ENCODE measurements at places on chromosomes 6 and 20.

DNA sequence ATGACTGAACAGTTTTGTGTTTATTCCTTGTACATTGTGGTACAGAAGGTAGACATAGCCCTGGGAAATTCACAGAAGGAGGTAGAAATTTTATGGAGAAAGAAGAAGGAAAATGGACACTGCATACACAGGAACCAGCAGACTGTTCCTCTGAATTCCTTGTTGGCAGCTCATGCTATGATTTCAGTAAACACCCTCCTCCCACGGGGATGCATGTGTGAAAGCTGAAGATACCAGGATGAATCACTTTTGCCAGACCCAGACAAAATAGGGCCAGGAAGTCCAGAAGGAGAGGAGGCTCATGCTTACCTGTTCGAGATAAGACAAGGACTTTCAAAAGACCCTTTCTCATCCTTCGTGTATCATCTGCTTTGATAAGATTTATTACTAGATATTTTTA, 110.3 kb upstream of the GGTLC1 start:
- DNase-seq, result no peak

GRCh38 chr20:11540558-11540957, 377.1 kb upstream of the BTBD3 start:
- no peak for DNase-seq

DNA sequence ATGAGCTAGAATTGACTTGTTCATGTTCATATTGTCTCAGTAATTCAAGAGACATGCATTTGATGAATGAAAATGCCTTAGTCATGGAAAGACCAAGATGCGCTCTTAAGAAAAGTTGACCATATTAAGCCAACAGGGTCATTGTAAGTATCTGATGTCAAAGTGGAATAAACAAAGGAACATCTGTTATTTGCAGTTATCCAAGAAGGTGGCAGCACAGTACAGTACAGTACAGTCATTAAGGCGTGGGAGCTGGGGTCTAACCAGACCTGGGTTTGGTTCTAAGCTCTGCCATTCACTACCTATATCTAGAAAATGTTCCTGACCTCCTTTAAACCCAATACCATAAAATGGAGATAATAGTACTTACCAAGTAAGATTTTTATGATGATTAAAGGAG, 178.1 kb downstream of the BACH2 start:
- no peak for DNase-seq

DNA sequence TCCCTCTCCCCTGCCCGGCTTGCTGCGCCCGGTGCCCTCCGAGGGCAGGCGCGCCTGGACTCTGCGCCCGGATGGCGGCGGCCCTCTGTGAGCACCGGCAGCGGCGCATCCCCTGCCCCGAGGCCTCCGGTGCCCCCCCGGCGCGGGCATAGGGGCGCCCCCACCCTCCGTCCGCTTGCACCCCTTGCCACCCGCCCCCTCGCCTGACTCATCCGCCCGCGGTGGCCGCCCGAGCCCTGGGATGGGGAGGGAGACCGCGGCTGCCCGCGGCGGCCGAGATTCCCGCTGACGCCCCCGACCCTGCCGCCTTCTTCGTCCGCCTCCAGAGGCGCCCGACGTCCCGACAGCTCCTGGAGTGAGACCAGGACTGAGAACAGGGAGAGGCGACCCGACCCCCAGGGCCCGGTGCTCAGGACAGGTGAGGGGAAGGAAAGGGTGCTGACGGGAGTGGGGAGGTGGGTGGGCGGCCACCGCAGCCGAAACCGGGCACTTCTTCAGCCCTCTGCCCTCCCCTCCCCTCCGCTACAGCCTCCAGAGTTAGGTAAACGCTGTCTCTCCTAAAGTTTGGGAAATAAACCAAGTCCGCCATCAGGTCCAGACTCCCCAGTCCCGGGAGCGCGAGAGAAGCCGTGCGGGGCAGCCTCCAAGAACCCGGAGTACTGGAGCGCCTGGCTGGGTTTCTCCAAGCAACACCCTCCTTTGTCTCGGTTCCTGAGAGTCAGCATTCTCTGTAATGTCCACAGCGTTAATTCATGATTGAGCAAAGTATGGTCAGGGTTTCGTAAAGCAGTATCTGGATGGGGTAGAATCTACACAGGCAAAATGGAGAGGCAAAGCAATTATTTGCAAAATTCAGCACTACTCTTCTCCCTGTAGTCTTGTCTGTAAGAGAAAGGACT, 539 bp downstream of the TMEM200A start:
- no peak for DNase-seq

- no peak for DNase-seq
These were observed 92.7 kb downstream of the DACT2 start for GRCh38 chr6:168226902-168227318.

- DNase-seq, result no peak
These were observed 53.0 kb downstream of the GNAS-AS1 start for GRCh38 chr20:58797371-58798338.

GRCh38 chr6:111208933-111209332, 121.6 kb downstream of the SLC16A10 start:
- DNase-seq, result no peak

DNA sequence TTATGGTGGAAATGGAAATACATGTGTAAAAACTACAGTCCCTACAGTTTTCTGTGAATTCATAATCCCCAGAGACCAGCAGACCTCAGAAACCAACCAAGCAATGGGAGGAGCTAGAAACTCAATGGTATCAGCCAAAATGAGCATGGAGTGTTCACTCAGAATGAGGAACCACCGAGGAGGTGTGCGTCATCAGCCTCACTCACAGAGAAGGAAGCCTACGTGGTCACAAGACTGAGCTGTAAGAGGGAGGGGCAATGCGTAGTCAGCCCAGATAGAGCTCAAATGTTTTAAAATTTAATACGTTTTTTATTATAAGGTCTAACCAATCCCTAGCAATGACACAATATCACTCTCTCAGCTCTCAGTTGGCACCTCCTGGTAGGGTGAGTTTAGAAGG, 17.4 kb downstream of the MYLK4 start:
- DNase-seq, result no peak

GRCh38 chr6:39003072-39003471, 45.5 kb upstream of the GLP1R start:
- DNase-seq, result no peak

DNA sequence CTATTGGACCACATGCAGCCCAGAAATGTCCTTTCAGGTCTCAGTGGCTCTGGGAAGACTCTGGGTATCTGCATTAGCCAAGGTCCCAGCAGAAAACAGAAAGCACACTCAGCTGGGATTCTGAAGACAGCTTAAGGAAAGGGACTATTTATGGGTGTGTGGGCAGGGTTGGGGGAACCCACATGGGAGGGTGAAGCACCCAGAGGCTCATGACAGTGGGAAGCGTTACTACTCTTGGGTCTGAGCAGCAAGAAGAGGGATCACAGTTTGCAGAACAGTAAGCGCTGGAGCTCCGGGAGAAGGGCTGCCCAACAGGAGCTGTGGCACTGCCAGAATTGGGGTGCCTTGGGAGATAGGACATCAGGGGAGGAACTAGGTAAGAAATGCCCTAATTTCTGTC, 12.4 kb upstream of the CDC5L start:
- no peak for DNase-seq

DNA sequence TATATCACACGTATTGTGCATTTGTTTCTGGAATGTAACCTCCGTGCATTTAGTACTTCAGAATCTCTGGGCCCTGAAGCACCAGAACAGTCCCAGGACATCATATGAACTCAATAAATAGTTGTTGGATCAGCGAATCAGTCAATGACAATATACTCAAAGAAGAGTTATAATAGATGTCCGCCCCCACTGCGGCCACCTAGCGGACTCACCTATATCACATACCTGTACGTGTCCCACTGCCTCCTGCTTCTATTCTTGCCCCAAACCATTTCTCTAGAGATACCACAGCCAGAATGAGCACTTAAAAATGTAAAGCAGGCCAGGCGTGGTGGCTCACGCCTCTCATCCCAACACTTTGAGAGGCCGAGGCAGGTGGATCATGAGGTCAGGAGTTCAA, 73.9 kb downstream of the DCDC2 start:
- DNase-seq, result no peak

DNA sequence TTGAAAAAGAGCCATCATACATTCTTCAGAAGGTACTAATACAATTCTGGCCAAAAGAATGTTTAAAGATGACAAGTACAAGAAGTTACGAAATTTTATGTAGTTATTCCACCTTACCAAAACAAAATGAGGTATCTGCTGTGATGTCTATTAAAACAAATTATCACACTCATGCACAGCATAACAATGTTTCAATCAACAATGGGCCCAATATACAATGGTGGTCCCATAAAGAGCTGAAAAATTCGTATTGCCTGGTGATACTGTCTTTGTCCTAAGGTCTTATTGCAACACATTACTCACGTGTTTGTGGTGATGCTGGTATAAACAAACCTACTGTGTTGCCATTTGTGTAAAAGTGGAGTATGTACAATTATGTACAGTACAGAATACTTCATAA, 3.6 kb upstream of the NUP153 start:
- no peak for DNase-seq

DNA sequence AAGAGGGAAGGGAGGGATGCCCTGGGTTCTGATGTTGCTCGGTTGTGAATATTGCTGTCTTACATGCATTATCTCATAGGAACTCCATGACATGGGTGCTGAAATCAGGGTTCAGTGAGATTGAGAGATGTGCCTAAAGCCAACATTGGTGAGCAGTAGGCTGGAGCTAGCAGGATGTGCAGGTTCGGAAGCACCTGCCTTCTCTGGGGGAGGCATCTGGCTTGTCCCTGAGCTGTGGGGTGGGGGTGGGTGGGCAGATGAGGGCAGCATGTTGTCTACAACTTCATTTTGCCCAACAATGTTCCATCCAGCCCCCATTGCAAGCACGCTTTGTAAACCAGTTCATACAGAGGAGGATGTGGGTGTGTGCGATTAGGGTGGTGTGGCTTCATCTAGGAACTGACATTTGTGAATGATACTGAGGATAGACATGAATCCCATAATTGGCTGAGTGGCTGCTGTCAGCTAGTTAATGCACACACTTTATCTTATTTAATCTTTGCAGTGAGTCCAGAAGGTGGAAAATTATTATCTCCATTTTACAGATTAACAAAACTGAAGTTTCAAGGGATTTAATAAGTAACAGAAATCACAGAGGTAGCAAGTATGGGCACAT, 119.4 kb downstream of the SYNDIG1 start:
- no peak for DNase-seq

GRCh38 chr6:21947731-21948386, 349.0 kb downstream of the PRL start:
- DNase-seq, result no peak

DNA sequence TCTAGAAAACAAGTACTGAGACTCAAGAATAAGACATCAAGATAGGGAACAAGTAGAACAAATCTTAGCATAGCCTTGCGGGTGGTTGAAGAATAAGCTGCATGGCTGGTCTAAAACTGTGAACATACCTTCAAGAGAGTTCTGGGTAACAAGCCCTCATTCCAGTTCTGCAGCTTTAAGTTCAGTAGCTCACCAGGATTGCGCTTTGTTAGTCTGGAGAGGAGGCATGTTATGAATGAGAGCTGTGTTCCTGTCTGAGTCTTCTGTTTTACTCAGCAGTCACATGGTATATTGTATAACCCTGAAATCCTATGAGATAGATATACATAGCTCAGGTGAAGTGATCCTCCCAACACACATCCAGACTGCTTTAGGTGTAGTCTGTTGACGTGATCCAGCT, 406.6 kb upstream of the IRAK1BP1 start:
- no peak for DNase-seq

GRCh38 chr6:107716688-107717089, 107.4 kb downstream of the SCML4 start:
- DNase-seq, result no peak

GRCh38 chr6:168956141-168956838, 297.4 kb downstream of the THBS2 start:
- no peak for DNase-seq

DNA sequence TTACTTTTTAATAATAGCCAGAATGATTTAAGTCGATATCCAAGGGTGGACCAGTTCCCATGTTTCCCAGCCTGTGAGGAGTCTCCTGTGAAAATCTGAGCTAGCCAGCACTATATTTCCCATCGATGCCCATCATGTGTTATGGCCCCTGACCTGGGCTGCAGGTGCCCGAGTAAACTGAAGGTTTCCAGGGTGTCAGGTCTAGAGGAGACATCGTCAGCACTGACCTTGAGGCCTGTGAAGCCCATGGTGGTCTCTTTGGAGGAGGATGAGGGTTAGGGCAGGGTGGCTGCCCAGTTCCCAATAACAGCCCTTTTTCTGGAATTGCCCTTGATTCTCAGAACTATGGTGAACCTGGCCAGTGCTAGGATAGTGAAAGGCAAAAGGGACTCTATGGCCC, 63.0 kb upstream of the TOP1 start:
- DNase-seq, result no peak

GRCh38 chr20:34706912-34707784, 3.0 kb downstream of the TP53INP2 start:
- no peak for DNase-seq

- no peak for DNase-seq
These were observed 105.3 kb upstream of the KCNG1 start for GRCh38 chr20:51128198-51128597.

DNA sequence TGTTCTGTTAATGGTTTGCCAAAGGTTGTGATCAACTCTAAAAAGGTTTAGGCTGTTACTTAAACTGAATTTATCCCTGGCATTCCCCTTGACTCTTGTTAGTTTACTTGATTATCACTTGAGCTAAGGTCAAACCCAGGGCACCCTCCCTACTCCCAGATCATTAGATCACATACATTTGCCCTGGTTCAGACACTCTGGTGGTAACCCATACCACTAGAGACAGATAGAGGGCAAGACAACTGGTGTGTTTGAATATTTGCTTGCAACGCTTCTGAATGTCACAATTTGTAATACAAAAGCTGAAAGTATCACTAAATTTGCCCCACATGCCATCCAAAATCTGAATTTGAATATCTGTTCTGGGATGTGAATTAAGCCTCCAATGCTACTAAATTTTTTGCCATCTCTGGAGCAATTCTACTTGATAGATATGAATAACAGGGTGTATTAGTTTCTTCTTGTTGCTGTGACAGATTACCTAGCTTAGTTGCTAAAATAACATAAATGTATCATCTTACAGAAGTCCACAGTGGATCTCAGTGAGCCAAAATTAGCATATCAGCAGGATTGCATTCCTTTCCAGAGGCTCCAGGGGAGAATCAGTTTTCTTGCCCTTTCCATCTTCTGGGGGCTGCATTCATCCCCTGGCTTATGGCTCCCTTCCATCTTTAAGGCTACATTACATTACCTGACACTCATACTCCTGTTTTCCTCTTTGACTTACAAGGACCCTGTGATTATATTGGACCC, 45.4 kb downstream of the FIG4 start:
- DNase-seq, result no peak

- no peak for DNase-seq
These were observed 95.1 kb downstream of the PLCB4 start for GRCh38 chr20:9163995-9164394.
